Left renal pelvis (tissue), 4 donors: ENCODE measurements at places on chromosomes 7 and 10.
A peak's percentile ranks its signal among the peaks of the same experiment; 100 is the strongest.

DNA sequence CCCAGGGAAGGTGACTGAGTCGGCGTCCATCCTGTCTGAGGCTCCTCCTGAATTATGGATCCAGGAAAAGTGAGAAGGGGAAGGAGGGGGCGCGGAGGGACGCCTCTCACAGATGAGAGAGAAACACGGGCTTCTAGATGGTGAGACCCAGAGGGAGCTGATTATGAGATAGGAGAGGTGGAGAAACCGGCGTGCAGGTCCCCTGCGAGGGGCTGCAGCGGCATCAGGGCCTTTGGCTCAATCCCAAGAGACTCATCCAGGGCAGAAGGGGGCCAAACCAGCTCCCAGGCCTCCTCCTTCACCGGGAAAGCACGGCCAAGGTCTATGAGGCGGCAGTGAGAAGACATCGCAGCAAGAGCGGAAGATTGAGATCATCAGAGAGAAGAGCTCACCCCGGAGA, 70.8 kb downstream of the TCERG1L start:
- DNase-seq, result no peak

DNA sequence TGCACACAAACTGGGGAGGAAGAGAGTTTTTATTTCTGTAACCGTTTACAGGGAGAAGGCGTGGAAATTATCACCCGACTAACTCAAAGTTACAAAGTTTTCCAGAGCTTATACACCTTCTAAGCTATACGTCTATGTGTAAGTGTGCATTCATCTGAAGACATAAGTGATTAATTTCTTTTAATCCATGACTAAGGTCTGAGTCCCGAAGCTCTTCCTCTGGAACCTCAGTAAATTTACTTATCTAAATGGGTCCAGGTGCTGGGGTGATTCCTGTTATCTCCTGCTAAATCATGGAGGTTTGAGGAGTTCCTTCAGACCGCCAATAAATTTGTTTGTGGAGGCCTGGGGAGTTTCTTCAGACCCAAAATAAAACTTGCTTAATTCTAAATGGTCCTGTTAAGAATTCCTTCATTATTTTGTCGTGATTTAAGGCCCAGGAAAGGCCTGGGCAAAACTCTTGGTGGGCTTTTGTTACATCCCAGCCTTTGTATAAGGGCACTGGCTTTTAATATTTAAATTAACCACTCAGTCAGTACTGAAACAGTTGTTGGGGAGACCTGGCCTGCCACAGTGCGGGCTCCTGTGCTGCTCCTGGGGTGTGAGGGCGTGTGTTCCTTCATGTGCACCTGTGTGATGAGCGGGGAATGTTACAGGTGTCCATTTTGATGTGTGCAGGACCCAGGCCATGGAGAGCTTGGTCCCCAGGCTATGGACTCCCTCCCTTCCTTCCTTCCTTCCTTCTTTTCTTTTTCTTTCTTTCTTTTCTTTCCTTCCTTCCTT, 5.8 kb upstream of the METTL27 start:
- no peak for DNase-seq

GRCh38 chr7:71132377-71133231, 660 bp downstream of the GALNT17 start:
- DNase-seq, result no peak

DNA sequence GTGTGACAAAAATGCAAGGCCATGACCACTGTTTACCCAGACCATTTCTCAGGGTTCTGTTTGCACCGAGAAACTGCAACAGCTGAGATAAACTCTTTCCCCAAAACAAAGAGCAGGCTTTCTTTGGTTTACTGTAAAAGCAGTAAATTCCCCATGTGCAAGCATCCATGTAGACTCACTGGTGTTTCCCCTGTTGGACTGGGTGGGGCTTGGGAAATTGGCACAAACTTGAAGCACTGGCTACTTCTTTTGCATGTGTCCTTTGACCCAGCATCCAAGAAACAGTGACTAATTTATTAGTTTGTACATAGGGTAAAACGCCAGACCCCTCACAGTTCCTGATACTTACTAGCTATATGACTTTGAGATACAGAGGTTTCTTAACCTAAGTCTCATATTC, 12.3 kb downstream of the IQUB start:
- DNase-seq, result peak; percentile 36

DNA sequence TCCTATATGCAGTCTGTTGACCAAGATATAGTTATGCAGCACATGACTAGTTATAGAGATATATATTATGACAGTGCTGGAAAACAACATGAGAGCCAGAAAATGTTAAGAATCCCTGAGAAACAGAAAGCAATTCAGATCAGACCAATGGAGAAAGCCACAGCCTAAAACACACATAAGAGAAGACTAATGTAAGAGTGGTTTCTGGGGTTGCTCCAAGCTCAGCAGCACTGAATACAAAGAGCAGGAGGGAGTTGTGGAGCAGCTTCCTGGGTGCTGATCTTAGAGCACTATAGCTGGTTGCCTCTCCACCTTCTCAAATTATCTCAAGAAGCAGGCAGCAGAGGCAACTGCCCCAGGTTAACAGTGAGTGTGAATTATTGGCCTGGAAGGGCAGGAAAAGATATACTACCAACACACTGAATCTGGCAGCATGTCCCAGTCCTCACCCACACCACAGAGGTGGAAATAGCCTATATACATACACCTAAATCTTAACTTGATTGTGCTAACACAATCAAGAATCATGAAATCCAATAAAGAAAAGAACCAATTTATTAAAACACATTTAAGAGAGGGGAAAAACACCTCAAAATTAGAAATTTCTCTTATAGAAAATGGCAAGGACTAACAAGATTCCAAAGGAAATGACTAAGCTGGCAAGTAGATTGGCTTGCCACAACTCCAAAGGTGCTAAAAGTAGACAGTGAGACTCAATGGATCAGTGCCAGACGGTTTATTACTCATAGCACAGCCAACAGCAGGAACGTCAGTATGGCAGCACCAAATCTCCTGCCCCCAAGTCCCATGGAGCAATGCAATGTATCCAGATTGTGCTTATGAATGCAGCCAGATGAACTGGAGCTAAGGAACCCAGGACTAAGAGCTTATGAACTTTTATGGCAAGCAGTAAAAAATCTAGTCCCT, 5.1 kb downstream of the PTTG1IP2 start:
- DNase-seq, result no peak
